Colonic mucosa (tissue), 4 donors: ENCODE measurements at places on chromosomes 3 and 15. TPM values are rescaled to one million over a fixed set of nuclear protein-coding genes. Genes with fewer than 3 reads are reported as not detected.

Gene FAM107A
- 5.1 TPM for total RNA-seq

DNA sequence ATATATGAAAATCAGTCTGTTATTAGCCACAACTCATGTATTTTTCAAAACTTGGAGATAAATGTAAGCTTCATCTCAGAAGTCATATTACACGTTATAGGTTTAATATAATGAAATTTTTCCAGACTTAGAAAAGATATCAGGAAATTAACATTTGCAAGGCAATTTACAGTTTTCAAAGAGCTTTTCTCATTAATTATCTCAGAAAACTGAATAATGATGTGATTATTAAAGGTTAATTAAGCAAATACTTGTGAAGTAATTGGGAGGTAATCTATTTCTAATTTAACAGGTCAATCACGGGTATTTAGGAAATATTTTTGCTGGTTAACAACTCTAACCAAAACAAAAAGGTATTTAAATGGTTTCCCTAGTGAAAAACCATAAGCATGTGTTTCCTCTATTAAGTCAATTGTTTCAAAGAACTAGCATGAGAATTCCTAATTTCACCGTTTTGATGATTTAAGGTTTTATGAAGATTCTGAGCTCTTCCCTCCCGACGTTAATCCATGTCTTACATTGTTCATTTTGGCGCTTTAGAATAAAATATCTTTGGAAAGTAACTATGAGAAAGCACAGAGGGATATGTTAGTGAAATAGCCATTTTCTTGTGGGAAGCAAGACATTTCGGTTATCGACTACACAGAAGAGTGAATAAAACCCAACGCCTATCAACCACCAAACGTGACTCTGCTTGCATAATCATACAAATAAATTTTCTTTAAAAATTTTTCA is 1.5 kb upstream of the NEO1 start:
- DNase-seq = no peak

DNA sequence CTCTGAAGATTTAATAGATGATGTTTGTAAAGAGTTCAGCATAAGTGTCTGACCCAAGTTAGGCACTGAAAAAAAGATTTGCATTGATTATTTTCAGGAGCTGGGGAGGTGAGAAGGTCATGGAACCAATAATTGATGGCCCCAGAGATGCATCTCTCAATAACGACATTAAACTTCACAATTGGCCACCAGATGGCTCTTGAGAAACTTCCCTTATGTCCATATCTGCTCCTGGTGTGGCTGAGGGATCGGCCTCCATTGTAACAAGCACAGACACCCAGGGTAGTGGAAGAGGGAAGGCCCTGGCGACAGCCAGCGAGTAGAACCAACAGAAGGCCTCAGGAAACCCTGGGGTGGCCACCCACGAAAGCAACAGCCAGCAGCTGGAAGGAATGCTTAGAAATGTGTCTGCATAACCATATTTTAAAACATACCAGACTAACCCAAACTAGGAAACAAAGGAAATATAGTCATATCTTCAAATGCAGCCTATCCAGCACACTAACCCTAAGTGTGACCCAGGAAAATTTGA is 536.7 kb downstream of the SOX2 start:
- DNase-seq = peak; percentile 18

- no peak for DNase-seq
These were observed 39.5 kb downstream of the CD86 start for GRCh38 chr3:122094693-122095092.
